ENCODE measurements at places on chromosomes 11 and 22.

DNA sequence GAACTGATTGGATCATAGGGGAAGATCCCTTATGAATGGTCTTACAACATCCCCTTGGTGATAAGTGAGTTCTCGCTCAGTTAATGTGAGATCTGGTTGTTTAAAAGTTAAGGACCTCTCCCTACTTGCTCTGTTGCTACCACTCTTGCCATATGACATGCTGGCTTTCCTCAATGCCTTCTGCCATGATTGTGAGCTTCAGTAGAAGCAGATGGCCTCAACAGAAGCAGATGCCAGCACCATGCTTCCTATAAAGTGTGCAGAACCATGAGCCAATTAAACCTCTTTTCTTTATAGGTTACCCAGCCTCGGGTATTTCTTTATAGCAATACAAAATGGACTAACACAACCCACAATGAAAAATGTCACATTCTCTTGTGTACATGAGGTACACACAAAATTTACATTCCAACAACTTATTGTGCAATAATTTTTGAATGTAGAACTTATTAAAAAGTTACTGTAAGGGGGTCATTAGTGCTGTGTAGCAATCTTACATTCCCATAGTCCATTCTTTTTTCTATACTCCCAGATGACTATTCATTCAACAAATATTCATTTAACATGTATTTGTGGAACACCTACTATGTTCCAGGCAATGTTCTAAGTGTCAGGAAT, 10.3 kb downstream of the CYP2R1 start:
- no peak for DNase-seq

DNA sequence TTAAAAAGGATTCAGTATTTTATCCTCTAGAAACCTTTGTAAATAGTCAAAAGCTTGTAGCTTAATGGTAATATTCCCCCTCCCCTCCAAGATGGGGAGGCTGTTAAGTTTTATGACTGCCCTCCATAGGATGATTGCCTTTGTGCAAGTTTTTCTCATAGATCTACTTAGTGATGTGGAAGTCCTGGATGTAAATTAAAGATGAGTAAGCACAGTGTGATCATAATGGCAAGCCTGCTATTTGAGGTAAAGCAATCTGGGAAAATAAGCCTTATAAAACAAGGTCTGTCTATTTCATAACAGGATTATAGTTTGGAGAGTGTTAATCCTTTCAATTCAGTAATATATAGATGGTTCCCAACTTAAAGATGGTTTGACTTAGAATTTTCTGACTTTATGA, 216.3 kb downstream of the DDX10 start:
- DNase-seq = no peak

DNA sequence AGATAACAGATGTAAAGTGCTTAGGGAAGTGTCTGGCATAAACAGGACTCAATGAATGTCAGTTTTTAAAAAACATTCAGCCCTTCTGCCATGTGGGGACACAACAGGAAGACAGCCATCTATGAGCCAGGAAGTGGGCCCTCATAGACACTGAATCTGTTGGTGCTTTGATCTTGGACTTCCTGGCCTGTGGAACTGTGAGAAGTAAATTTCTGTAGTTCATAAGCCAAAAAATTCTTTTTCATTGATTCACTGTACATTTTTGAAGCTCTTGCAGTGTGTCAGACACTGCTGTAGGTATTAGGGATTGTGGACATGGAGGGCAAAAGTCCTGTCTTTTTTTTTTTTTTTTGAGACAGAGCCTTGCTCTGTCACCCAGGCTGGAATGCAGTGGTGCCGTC, 188.6 kb downstream of the HIPK3 start:
- DNase-seq = no peak

- DNase-seq = no peak
These were observed 35.8 kb downstream of the SC5D start for GRCh38 chr11:121328176-121328966.

DNA sequence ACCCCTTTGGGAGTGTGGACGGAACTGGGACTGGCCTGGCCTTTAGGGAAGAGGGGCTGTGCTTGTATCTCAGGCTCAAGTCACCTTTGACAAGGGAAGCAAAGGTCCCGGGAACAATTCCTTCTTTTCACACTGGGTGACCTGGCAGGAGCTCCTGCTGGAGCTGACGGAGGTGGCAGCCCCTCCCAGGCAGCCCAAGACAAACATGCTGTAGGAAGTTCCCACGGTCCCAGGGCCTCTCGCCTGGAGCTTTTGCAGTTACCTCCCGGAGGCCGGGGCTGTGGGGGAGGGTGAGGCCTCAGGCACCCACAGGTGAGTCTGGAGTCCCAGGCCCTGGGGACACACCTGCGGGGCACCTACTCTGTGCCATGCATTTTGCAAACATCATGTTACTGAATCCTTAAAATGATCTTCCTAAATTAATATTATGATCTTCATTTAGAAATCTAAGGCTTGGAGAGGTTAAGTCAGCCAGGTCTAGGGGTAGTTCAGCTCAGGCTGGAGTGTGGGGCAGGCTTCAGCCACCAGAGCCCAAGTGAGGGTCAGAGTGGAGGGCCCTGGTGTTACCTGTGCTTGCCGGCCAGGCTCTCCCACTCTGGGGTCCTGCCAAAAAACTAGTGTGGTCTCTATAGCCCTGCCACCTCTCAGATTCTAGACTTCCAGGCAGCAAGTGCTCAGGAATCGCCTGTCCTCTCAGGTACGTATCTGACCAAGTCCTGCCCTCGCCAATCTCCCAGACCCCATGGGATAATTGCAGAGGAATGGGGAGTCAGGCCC, 15.7 kb upstream of the MYEOV start:
- DNase-seq = no peak

DNA sequence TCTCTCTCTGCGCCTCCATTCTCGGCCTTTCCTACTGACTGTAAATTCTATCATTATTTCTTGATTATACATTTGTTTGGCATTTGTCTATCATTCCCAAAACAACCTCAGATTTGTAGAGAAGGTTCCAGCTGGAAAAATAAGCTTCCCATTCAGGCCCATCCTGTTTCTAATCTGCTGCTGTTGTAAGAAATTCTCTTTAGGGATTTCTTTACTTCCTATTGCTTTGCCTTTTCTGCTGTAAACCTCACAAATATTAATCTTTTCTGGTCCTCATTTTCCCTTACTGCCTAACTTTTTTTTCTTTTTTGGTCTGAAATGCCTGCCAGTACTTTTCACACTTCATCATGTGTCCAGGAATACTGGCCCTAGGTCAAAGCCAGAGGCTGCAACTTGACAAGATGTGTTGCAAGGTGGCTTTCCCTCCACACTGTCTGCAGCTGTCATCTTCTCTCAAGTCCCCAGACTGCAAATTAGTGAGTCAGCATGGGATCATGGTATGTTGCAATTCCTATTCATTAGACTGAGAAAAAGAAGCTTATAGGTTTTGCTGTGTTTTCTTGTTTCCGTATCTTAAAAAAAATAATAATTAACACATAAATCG, 858.7 kb upstream of the CHORDC1 start:
- DNase-seq = no peak

DNA sequence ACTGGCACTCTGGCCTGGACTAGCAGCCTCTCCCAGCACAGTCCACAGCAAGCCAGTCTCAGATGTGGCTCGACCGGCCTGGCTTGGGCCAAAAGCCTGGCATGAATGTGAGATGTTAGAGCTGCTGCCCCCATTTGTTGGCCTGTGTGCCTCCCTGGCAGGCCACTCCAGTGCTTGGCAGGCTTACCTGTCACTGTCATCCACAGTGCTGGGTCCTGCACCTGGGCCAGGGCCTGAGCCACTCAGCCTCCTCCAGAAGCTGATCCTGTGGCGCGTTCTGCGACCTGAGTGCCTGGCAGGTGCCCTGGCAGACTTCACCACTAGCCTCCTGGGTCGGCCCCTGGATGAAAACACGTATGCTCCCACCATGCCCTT, 36.1 kb downstream of the RRP8 start:
- DNase-seq = no peak

DNA sequence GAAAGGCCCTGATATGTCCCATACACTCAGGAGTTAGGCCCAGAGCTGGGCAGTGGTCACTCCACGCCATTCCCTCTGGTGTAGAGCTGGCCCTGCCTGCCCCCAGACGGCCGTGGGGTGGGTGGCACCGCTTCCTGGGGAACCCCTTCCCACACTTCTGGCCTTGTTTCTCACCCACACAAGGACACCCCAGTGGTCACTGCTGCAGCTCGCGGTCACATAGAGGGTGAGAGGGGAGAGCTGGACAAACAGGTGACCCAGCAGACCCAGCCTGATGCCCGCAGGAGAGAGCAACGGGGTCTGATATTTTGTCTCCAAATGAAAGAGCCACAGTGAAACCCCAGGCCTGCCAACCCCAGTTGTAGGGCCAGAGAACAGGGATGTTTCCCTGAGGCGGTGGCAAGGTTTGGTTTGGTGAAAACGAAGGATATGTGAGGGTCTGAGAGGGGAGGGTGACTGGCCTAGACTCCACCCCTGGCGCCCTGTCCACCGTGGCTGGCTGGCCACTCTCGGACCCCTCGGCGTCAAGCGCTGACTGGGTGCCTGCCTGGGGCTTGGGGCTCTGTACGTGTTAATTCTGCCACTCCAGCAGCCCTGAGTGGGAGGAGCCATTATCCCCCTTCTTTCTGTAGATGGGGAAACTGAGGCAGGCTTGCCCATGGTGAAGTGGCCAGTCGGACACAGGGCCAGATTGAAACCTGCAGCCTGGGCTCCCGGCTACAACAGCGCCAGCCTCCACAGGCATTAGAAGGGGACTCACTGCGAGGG, 71.0 kb upstream of the PPARA start:
- DNase-seq = no peak

DNA sequence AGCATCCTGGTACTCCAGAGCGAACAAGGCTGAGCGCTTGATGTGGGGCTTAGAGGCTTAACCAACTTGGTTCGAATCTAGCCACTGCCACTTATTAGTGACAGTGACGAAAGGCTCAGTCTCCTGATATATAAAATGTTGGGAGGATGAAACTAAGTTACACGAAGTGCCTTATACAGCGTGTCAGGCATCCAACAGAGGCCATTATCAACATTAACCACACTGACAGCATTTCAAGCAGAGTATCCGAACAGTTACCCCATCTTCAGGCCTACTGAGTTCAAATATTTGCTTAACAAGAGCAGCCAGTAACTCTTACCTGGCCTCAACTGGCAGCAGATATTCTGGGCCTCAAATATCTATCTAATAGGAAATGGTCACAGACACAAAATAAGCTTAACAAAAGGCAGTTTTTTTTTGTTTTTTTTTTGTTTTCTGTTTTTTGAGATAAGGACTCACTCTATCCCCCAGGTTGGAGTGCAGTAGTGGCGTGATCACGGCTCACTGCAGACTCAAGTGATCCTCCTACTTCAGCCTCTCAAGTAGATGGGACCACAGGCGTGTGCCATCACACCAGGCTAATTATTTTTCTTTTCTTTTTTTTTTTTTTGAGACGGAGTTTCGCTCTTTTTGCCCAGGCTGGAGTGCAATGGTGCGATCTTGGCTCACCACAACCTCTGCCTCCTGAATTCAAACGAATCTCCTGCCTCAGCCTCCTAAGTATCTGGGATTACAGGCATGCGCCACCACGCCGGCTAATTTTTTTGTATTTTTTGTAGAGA, 2.9 kb downstream of the SERPIND1 start:
- DNase-seq = no peak

DNA sequence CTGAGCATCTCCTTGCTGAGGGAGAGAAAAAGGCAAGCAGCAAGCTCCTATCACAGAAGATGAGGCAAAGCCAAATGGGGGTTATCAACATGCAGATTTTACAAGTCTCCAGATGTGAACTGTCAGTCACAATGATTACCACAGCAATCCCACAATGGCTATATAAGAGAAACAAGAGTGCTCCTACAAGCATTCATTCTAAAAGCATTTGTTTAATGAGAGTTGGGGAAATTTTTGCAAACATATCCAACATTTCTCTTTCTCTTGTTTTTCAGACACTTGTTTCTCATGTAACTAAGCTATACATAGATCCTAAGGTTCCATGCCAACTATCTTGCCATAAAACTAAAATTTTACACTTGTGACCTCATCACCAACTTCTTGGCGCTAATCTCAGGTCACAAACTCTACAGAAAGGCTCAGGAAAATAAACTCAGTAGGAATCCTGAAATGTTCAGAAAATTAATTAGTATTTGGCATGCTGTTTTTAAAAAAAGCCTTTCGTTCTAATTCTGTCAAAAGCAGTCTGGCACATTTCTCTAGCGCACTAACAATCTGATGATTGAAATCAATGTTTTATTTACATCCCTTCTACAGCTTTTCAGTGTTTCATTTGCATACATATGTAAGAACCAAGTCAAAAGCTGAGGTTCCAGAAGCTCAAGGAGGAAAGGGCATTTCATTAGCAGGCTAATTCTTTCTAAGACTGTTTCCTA, 199.5 kb downstream of the TTC28 start:
- DNase-seq = no peak
